ENCODE measurements at places on chromosomes 7 and 10.
A peak's percentile ranks its signal among the peaks of the same experiment; 100 is the strongest.

DNA sequence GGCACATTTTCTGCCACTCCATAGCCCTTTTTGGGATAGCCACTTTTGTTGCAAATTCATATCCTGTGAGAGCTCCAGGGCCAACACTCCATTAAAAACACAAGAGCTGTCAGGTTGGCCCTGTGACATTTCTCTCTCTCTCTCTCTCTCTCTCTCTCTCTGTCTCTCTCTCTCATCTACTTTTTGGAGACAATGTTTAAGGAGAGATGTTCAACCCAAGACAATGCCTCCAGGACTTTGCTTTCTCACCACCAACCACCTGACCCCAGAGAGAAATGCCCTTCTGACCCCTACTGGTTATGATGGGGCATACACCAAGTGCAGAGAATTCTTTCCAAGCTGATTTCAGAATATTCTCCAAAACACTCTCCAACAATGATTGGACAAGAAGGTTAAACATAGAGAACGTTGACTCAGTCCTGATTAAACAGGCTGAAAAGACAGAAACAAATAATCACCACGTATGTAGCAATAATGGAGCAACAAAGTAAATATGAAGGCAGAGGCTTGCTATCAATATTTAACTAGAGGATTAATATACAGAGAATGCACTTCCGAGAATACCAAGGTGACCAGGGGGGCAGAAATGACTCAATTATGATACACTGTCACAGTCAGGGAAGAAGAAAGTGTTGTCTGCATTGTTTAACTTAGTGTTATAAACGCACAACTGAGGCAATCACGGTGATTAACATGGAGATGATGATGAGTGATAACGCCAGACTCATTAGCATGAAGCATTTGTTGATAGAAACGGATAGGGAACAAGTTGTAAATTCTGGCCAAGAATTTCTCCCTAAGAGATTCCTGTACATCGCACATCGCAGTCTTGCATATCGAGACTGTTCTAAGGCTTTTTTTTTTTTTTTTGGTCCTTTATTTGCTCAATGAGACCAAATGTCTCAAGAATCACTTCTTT is 178.5 kb downstream of the NRP1 start:
- DNase-seq: peak; percentile 39

- no peak for DNase-seq
Measured at GRCh38 chr10:60341969-60342368, 47.7 kb downstream of the ANK3 start.

- DNase-seq: no peak
Measured at GRCh38 chr7:17600340-17600752, 301.9 kb downstream of the AHR start.

- no peak for DNase-seq
Measured at GRCh38 chr7:66146701-66147100, 32.1 kb downstream of the CRCP start.

DNA sequence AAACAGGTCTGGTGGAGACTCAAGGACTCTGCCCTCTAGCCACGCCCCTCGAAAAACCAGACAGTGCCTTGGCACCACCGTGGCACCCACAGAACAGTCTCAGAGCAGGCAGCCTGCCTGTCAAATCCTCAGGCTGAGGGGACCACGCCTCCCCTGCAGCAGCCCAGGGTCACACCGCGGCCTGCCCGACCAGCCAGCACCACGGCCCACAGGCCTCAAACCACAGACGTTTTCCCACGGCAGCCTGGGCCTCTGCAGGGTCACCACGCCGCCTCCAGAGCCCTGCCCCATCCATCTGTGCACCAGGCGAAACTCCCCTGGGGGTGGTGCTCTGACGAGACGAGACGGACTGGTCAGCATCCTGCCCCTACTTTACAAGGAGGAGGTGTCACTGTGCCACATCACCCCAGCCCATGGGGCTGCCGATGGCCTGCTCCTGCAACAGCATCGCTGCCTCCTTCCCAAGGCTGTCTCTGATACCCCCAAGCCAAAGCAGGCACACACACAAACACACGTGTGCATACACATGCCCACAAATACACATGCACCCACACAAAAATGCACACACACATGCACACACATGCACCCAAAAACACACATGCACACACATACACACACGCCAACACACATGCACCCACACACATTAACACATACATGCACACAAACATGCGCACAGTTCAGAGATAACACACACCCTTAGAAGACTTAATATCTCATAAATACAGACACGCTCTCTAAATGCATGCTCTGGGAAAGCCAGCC is 24.6 kb downstream of the PAPOLB start:
- DNase-seq: no peak

DNA sequence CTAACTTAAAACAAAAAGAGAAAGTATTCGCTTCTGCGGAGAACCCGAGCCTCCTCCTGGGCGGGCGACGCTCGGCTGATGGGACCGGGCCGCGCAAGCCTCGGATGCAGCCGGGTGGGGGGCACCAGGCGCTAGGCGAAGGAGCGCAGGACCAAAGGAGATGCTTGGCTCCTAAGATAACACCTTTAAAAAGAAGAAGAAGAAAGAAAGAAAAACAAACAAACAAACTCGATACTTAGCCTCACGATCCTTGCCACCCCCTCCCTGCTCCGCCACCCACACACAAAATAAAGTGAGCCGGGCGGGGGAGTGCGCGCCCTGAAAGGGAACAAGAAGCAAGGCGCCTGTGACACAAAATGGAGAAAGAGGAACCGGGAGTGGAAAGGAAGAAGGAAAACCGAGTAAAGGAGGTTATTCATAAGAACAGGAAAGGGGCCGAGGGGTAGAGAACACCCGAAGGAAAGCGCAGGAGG is 34.0 kb upstream of the EBLN1 start:
- peak; percentile 66 for DNase-seq

DNA sequence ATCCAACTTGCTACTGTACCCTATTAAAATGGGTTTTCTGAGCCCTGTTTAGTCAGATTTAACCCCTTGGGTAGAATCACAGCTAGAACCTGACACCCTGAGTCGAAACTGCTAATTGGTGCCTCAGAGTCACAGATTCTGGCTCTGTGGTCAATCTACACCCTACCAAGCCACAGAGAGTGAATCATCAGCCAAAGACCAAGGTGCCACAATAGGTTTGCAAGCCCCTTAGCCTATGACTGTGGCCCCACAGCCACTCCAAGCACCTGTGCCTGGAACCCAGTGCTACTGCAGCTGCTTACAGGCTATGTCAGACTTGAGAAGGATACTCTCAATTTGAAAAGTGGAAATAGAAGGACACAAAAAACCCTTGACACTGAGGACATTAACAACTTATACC is 202.8 kb upstream of the KCND2 start:
- DNase-seq: no peak

GRCh38 chr7:112167147-112167546 is 39.1 kb downstream of the DOCK4 start:
- no peak for DNase-seq

GRCh38 chr10:3702056-3702546 is 82.9 kb downstream of the KLF6 start:
- DNase-seq: no peak

DNA sequence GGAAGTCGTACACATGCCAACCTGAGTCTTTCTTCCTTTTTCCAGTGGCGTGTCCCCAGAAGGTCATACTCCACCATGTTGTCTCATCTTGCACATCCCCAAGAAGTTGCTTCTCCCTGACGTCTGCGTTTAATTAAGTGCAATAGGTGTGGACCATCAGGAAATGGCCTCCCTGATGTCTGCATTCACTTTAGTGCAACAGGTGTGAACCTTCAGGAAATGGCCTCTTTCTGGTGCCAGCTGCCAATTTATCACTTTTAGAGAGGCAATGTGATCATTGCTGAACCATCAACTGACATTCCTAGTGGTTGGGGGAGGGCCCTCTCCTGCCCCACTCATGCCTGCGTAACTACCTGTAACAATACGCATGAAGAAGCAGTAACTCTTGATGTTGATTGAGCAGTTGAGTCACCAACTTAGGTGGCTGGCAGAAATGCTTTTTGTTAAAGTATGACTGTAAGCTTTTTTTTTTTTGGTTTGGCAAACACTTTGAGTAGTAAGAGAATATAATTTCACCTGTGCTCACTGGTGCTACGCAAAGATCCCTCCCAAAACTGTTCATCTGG is 25.8 kb downstream of the SCIN start:
- DNase-seq: no peak

GRCh38 chr10:71359364-71360046 is 37.2 kb upstream of the CDH23 start:
- no peak for DNase-seq

GRCh38 chr7:101631224-101631714 is 2.2 kb upstream of the MYL10 start:
- no peak for DNase-seq

GRCh38 chr10:89251409-89252224 is at the start of gene LIPA:
TSS of gene LIPA (minus strand) at chr10:89251775. CDS start at chr10:89247648, 4,127 bp downstream.
- peak; percentile 95 for DNase-seq

- DNase-seq: no peak
Measured at GRCh38 chr10:806451-807162, 117.1 kb upstream of the DIP2C start.

DNA sequence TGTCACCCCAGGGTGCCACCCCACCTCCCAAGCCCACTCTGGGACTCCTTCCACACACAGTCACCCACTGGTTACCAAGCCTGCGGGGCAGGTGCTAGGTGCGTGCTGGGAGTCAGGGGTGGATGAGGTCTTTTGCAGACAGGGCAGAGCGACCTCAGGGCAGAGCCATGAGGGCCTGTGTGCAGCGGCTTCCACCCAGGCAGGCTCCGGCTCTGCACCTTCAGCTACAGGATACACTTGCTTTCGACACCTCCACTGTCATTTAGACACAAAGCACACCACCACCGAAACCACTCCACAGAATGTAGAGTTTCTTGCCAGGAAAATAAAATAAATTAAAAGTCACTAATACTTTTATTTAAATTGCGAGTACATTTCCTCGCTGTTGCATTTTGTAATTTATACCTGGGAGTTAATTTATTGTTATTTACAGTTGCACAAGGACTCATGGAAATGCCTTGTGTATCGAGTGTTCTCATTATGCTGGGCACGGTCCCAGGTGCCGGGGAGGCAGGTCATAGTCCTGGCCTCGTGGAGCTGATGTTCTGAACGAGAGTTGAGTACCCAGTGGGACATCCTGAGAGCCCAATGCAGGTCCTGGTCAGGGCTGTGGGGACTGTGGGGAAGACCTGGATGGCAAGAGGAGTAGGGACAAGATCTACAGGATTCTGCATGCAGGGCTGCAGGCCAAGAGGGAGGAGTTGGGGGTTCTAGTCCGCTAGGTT is 127.8 kb downstream of the CUX1 start:
- no peak for DNase-seq

DNA sequence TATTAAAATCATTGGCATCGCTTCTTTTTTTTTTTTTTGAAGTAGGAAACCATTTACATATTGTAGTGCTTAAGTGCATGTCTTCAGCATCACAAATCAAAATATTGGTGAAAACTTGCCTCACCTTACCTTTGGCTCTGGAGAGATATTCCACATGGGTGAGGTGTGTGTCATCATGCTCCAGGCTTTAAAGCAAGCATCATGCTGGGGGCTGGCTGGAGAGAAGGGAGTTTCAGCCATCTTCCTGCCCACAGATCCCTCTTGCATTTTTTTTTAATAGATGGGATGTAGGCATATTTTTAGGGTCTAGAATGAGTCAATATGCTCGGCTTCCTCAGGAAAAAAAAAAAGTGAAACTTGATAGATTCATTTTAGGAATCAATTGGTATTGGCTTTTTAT is 2.3 kb upstream of the INSYN2A start:
- DNase-seq: no peak

- no peak for DNase-seq
Measured at GRCh38 chr10:124994573-124995473, 52.9 kb downstream of the ZRANB1 start.

DNA sequence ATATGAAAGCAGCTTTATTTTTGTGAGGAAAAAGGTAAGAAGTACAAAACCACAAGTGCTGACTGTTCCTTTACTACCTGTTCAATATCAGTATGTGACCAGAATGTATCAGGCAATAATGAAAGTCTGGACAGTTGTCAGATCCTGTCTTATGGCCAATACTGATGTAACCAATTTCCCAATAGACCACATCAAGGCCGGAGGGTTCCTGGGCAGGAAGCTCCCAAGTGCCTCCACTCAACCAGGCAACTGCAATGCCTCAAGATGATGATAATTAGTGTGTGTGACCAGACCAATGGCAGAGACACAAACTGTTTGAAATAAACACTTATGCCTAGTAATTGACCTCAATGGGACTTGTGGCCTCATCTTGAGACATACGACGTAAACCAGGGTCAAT is 149.4 kb upstream of the ASAH2 start:
- no peak for DNase-seq

DNA sequence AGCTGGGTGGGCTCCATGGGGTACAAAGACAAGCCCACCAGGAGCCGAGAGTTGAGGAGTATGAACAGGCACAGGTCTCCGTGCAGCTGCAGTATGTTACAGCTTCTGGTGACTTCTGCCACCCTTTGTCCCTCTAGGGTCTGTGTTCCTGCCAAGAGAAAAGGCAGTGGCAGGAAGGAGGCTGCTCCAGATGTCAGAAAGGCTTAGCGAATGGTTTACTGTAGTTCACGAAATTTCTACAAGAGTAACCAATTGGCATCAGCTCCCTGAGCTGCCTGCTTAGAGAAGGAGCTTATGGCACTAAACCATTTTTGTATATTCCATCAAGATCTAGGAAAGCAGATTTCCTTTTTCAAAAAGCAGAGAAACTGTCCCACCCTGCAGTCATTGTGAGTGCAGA is 48.2 kb upstream of the TMEM72 start:
- no peak for DNase-seq

DNA sequence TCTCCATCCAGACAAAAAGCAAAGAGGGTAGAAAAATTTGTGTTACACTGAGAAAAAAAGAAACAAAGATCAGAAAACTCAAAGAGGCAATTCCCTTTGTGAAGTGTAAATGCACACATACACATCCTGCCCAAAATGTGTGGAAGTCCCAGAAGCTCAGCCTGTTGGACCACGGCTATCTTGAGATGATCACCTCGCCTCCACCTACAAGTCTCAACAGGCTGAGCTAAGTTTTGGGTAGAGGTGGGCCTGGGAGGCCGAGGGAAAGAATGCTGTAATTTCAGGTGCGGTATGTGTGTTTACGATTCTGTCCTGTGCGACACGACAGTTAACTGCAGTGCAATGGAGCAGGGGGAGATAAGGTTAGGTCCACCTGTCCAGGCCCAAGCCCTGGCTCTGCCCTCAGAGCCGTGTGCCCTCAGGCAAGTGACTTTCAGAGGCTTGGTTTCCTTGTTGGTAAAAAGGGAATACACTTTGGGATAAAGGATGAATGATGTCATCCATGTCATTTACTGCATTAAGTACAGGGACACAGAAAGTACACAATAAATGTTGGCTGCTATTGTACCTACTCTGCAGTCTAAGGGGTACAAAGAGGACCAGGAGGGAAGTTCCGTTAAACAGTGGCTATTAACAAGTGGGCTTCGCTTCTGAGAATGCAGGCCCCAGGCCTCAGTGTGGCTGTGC is 67.3 kb downstream of the AFAP1L2 start:
- no peak for DNase-seq

DNA sequence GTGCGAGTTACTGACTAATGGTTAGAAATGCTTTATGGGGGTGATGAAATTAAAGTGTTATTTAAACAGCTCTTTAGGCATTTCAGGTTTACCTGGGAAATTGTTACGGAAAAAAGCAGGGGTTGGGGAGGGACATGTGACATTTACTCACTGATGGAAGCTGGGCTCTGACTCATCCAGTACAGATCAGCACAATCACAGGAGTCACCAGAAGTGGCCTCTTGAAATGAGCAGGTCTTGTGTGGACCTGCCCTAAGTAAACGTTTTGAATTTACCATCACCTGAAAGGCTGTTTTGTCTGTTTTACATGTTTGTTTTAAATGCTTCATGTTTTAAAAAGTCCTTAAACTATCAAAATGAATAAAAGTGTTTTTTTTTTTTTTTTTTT is 2.3 kb downstream of the GLRX3 start:
- DNase-seq: peak; percentile 28

GRCh38 chr7:47254081-47254977 is 327.6 kb downstream of the TNS3 start:
- peak; percentile 30 for DNase-seq
